Substantia nigra (tissue), 51 donors: ENCODE measurements at places on chromosomes 5 and 9.

DNA sequence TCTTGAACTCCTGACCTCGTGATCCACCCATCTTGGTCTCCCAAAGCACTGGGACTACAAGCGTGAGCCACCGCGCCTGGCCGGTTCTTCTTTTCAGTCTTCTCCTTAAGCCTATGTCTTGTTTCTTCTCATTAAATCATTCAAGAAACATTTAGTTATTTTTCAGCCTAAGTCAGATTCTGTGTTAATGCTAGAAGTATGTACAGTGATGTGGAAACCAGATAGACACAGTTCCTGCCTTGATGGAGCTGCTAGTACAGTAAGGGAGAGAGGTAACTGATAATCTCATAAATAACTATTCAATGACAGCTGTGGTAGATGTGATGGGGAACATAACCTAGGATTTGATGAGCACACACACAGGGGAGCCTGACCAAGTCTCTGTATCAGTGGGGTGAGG is 46.3 kb upstream of the NR3C1 start:
- no peak for DNase-seq

GRCh38 chr9:36398745-36399144 is 1.3 kb downstream of the RNF38 start:
- no peak for DNase-seq

DNA sequence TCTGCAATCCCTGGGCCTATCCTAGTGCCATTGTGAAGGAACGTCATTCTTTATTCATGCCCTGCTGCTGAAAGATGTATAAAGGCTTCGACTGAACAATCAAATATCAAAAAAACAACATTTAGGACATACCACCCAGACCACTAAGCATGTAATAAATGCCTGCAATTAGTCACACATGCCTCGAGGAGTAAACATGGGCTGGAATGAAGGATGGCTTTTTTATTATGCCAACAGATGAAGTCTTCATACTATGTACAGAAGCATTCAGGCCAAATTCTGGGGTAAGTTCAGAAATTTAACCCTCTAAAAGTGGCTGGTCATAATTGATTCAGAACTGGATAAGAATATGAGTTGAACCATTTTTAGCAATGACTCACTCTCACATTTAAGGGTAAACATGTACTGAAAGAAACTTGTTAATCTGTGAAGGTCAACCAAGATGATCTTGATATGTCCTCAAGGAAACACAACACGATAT is 38.1 kb downstream of the FAM240B start:
- no peak for DNase-seq

DNA sequence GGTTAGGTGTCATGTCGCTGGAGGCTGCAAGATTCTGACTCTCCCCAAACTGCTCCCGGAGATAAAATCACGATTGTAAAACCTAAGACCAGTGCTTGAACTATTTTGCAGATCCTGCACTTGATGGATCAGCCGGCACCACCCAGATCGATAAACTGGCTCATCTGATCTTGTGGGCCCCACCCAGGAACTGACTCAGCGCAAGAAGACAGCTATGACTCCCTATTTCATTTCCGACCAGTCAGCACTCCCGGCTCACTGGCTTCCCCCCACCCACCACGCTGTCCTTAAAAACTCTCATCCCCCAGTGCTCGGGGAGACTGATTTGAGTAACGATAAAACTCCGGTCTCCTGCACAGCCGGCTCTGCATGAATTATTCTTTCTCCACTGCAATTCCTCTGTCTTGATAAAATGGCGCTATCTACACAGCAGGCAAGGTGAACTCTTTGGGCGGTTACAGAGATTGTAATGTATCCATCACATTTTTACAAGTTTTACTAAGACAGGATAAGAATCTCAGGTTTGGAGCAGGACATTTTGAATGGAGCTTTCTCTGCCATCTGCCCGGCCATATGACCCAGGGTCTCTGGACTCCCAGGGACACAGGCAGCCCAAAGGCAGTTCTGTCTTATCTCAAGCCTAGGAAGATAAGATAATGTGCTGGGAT is 10.6 kb upstream of the PPP1R26 start:
- DNase-seq = no peak

GRCh38 chr9:102237094-102237493 is 498.6 kb upstream of the GRIN3A start:
- DNase-seq = no peak

DNA sequence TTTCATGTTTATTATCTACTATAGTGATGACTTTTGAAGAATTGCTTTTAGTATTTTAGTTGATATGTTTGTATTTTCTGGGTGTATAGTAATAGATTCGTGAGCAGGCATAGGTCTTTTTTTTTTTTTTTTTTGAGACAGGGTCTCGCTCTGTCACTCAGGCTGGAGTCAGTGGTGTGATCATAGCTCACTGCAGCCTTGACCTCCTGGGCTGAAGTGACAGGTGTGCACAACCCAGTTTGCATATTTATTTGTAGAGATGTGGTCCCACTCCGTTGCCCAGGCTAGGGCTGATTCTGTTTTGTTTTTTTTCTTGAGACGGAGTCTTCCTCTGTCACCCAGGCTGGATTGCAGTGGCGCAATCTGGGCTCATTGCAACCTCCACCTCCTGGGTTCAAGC is 11.9 kb downstream of the ERBIN start:
- no peak for DNase-seq

DNA sequence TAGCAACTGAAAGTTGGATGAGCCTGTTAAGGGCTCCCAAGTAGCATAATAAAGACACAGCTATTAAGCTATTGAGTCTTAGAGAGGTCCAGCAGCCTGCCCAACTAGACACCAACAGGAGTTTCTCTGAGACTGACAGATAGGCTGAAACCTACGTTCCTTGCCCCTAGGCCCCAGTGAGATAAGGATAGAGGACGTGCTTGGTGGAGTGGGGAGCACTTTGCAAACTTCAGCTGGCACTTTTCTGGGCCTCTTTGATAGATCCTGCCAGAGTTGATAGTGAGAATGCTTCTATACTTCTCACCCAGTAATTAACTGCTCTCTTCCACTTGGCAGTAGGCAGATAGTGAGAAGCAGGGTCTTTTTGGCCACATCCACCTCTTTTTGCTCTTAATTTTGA is 20.8 kb upstream of the CTNNA1 start:
- no peak for DNase-seq

DNA sequence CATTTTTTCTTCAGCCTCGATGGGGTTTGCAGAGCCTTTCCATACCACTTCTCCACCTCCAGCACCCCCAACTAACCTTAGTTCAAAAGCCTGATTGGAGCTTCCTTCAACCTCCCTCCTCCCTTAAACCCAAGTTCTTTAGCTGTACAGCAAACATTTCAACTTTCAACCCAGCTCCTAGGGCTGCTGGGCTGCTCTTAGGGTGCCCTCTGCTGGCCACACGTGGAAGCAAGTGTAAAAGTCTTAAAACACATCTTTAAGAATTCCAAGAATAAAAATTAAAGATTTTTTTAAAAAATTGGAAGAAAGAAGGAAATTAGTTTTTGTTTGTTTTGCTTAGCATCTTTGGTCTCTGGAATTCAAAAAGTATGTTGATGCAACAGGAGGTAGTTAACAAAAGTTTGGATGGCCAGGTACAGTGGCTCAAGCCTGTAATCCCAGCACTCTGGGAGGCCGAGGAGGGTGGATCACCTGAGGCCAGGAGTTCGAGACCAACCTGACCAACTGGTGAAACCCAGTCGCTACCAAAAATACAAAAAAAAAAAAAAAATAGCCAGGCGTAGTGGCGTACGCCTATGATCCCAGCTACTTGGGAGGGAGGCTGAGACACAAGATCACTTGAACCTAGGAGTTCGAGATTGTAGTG is 15.5 kb upstream of the HSD17B3 start:
- no peak for DNase-seq

- no peak for DNase-seq
Measured at GRCh38 chr5:111246459-111246858, 22.3 kb downstream of the CAMK4 start.

- no peak for DNase-seq
Measured at GRCh38 chr5:147336876-147337275, 102.0 kb downstream of the STK32A start.

DNA sequence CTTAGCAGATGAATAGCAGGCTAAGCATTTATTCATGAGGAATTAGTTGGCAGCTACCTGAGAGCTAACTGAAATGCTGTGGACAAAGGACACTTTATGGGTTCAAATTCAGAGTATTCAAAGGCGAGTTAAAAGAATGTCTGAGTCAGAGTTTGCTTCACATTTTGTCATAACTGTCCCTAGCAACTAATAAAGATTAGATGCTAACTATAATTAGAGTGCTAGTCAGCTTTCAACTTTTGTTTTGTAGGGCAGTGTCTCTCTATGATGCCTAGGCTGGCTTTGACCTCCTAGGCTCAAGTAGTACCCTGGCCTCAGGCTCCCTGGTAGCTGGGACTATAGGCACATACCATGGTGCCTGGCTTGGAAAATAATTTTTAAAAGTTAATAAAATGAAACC is 4.6 kb downstream of the SMC5 start:
- DNase-seq = no peak

GRCh38 chr9:87148331-87149104 is 201.2 kb upstream of the GAS1 start:
- peak; percentile 77 for DNase-seq
